Hematopoietic multipotent progenitor cell treated with erythropoietin and hydrocortisone succinate and interleukin-3 and kit ligand, for 15 days (in vitro differentiated cells): ENCODE measurements at places on chromosomes 11 and 22.

DNA sequence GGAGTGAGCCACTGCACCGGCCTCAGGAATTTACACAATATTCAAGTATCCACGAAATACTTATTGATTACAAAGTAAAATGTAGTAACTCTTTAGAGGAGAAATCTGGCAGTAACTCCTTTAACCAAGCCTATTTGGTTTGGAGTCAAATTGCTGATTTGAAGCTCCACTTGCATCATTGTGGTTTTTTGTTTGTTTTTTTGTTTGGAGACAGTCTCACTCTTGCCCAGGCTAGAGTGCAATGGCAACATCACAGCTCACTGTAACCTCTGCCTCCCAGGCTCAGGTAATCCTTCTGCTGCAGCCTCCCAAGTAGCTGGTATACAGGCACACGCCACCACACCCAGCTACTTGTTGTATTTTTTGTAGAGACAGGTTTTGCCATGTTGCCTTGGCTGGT is 6.4 kb upstream of the QSER1 start:
- no peak for DNase-seq

DNA sequence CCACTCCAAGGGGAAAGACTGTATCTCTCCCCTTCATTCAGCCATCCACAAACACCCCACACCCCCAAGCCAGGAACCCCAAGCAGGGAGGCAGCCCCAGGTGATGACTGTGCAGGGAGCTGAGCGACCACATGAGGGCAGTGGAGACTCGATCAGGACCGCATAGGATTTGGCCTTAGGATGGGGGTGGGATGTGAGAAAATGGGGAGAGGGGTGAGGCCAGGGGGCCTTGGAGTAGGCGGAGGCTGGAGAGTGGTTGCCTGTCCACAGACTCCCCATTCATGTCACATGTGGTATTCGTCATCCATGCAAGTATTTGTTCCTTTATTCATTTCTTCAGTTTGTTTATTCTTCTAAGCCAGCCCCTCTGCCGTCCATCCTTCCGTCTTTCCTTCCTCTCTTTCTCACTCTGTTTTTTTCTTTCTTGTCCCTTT is 2.7 kb upstream of the RHOD start:
- DNase-seq: peak; percentile 46

DNA sequence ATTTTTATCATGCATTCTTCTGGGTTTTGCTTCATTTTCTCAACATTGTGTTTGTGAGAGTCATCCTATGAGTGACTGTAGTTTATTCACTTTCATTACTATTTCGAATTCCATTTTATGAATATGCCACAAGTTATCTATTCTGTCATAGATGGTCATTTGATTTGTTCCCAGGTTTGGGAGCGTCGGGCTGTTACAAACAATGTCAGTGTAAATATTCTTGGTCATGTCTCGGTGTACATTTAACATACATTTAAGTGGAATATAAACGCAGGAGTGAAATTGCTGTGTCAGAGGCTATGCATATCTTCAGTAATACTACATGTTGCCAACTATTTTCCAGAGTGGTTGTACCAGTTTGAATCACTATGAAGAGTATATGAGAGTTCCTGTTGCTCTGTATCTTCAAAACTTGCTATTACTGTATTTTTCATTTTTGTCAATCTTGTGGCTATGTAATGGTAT is 2.4 kb downstream of the TRIM44 start:
- no peak for DNase-seq

GRCh38 chr11:95805869-95806268 is 15.6 kb downstream of the CEP57 start:
- no peak for DNase-seq

- DNase-seq: no peak
These were observed 192.3 kb upstream of the CADM1 start for GRCh38 chr11:115696563-115696962.

- no peak for DNase-seq
These were observed 132.7 kb downstream of the DBX1 start for GRCh38 chr11:20027556-20028013.

DNA sequence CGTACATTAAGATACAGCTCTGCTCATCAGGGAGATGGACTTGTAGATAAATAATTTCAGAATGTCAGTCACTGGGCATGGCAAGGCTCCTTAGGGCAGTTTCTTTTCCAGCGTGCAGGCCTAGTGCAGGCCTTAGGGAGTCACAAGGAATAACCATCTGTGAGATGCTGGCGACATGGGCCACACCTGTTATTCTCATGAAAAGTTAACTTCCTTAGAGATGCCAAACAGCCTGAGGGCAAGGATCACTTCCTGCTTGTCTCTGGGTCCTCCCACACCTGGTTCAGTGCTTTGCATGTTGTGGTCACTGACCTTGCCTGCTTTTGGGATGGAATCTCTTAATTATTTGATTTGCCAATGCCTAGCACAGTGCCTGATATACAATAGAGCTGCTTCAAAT is 70.6 kb downstream of the ST3GAL4 start:
- DNase-seq: no peak

- DNase-seq: no peak
These were observed 10.9 kb downstream of the MUC2 start for GRCh38 chr11:1085440-1086170.

DNA sequence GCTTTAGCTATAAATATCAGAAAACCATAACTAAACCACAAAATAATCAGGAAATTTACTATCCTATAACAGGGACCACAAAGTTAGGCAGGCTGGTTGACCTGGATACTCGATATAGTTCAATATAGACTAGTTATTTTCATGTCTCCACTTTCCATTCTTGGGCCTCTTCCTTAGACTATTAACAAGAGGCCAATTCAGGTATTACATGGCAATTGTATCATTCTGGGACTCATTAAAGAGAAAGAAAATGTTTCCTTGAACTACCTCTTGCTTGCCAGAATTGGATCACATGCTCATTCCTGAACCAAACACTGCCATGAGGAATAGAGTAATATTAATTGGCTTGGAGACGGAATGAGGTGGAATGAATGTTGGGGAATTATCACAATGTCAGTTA is 76.0 kb downstream of the EIF3M start:
- DNase-seq: no peak

DNA sequence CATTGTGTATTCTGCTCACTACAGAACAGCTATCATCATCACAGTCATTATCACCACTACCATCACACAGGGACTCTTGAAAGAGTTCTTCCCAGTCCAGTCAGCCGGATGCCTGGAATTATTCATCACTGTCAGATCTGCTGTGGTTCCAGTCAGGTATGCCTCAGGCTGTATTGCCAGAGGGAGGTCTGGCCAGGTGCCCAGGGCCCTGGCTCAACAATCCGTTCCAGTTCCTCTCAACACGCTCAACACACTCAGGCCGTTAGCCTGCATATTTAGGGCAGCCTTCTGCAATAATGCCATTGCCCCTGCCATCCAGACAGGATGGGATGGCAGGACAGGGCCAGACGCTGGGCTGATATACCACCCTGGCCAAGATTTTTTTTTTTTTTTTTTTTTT is 28.6 kb upstream of the RASL10A start:
- no peak for DNase-seq
